ENCODE measurements at places on chromosomes 2 and 18. TPM values are rescaled to one million over a fixed set of nuclear protein-coding genes. Genes with fewer than 3 reads are reported as not detected.

GRCh38 chr2:189858291-189858690 is 74.0 kb downstream of the PMS1 start:
- no peak for DNase-seq

GRCh38 chr2:168649562-168649961 is 152.9 kb upstream of the NOSTRIN start:
- no peak for DNase-seq

GRCh38 chr2:144471305-144472045 is 48.4 kb downstream of the ZEB2 start:
- no peak for DNase-seq

The STAT1 gene
- 44.7 TPM for total RNA-seq

GRCh38 chr2:98743835-98744234 is 12.9 kb upstream of the MGAT4A start:
- no peak for DNase-seq

DNA sequence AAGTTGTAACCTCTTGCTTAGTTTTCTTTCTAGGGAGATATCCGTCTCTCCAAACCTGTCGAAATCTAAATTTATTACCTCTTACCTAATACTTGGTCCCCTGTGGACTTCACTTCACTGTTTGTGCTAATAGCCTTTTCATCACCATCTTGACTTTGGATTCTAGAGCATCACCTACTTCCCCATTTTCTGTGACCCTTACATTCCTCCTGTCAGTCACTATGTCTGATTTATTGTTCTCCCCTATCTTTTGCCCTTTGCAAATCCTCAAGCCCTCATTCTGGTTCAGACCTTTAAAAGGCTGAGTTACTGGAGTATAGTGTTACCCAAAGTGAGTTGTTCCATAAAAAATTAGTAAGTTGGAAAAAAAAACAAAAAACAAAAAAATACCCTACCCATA is 7.5 kb downstream of the MYO1B start:
- no peak for DNase-seq

DNA sequence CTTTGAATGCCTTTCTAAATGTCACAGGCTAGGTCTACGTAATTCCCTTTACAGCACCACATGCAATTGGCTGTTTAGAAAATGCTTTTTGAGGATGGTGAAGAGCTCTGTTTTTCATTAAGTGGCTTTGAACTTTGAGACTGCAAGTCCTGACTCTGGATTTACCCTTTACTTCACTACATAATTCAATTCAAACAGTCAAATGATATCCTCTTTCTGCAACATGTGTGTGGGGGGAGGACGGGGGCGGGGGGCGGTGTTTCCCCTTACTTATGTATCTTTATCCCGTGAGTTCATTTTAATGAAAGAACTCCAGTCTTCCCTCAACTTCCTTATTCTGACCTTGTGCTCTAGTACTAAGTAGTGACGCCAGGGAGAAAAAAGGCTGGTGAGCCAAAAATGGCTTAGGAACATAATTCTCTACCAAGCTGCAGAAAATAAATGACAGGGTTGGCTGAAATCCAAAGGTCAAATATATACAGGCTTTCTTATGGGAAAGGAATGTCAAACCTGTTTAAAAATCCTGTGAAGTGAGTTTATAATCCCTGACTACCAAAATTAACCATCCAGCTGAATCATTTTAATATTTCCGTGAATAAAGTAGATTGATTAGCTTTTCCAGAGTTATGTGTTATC is 119.6 kb downstream of the SLC8A1 start:
- DNase-seq: peak; percentile 13

- DNase-seq: peak; percentile 52
These were observed 158.5 kb downstream of the INSIG2 start for GRCh38 chr2:118246726-118247125.

The STRN gene
- total RNA-seq: 12.1 TPM

GRCh38 chr2:102083393-102083703 is 59.2 kb upstream of the IL1R1 start:
- DNase-seq: no peak

The ADAM17 gene
- total RNA-seq: 34.3 TPM

- no peak for DNase-seq
These were observed 245.7 kb upstream of the REG3G start for GRCh38 chr2:78779761-78780160.

DNA sequence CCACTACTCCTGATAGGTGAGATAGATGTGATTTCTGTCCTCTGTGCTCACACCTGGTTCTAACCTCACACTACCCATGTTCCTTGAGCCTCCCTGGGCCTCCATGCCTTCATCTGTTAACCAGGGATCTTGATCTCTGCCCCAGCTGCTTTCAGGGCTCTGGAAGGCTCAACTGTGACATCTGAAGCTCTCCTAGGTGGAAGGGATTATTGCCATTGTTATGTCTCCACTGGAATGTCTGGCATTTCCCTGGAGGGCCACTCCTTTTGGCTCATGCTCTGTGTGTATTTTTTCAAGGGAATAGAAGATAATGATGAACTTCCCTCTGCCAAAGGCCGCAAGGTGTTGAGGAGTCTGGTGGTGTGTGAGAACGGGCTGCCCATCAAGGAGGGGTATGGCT is 41.2 kb downstream of the PCARE start:
- peak; percentile 66 for DNase-seq

The IL36RN gene
- total RNA-seq: not detected

DNA sequence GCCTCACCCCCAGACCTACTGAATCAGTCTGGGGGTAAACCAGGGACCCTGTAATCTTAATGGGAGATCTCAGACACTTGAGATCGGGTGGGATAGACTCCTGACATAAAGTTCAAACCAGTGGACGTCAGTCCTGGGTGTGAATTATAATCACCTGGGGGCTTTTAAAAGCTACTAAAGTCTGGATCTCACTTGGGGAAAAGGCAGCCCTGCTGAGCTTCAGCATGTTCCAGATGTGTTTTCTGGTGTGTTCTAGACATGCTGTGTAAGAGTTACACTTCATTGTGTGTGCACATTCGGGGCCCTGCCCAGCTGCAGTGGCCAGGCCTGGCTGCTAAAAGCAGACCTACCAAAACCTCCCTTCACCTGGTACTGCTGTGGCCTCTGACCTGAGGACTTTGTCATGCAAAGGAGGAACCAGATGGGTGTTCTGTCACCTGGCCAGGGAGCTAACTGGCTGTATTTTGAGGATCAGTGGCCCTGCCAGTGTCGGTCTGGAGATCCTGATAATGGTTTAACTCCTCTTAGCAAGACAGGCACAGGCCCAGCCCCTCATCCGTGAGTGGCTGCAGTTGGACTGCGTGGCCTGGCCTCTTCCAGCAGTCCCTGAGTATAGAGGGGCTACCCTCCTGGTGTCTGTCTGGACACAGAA is 10.6 kb downstream of the RRM2 start:
- DNase-seq: no peak

- DNase-seq: no peak
These were observed 175.4 kb downstream of the ANAPC1 start for GRCh38 chr2:111708476-111709180.

DNA sequence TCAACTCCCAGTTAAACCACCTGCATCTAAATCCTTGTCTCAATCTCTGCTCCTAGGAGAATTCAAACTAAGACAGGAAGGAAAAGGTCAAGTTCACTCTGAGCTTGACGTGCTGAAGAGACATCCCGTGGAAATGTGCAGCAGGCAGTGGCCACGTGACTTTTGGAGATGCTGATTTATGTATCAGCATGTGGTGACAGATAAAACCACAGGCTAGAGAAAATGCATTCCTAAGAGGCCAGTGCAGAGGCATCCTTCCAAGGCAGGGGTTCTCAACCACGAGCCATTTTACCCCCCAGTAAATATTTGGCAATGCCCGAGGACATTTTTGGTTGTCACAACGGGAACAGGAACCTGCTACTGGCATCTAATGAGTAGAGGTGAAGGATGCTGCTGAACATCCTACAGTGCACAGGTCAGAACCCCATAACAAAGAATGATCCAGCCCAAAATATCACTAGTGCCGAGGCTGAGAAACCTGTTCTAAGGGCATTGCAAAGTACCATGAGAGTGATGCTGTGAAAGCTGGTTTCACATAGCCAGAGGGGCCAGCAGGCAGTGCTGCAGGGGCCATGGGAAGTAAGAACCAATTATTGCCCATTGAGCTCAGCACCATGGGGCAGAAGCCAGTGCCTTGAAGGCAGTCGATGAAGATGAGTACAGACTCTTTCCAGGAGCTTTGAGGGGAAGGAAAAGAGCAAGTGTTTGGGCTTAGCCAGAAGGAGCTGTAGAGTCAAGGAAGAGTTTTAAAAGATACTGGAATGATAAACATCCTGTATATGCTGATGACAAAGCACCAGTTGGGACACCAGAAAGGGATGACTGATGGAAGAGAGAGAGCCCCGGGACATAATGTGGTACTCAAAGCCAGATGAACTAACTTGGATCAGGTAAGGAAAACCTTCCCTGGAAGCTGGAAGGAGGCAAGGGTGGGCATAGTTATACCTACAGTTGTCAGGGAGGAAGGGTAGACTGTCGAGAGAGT is 174.6 kb downstream of the HAUS1 start:
- DNase-seq: peak; percentile 13

The LRRTM1 gene
- total RNA-seq: not detected

The ITGB1BP1 gene
- total RNA-seq: 34.5 TPM

DNA sequence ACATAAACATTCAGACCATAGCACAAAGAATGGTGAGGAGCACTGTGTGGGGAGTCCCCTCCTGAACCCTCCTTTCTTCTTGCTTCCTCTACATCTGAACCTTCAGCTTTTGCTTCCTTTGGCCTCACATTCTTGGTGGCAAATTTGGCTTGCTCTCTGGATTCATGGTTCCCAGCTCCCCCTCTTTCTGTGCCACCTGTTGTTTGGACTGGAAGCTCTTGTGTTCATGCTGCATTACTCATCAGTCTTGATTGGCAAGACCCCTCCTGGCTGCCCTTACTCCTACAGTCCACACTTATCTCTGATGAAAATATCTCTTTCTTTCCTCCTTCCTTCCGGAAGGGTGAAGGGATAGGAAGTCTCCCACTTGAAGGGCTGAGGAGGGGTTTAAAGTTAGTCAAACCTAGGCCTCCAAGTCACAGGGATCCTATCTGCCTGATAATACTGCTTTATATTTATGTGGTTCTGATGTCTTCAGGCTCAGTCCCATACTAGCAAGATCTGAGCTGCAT is 70.0 kb downstream of the MYO3B start:
- DNase-seq: no peak

DNA sequence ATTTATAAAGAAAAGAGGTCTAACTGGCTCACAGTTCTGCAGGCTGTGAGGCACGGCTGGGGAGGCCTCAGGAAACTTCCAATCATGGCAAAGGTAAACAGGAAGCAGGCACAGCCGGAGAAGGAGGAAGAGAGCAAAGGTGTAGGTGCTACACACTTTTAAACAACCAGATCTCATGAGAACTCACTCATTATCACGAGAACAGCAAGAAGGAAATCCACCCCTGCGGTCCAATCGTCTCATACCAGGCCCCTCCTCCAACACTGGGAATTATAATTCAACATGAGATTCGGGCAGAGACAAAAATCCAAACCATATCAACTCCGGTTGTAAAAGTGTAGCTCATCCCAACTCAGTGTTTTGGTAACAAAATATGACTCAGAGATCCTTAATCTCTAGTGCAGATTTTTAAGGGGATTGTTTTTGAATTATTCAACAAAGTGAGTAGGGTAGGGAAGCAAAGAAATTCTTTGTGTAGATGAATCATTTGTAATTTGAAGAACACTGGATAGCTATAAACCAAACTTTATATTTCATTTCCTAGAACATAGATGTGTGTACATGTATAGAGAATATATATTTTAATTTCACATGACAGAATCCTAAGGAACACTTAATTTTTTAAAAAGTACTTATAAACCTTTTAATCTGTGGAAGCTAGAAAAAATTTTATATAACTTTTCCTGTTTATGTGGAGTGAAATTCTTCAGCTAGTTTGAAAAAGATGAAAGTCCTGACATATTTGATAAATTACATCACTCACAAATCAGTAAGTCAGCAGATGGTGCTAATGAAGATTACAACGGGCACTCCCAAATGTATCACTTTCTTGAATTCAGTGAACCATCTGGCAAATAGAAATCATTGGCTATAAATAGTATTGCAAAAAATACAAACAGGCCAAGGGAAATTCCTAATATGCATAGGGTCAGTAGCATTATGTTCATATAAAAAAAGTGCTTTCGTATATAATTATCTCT is 130.1 kb downstream of the OLA1 start:
- peak; percentile 43 for DNase-seq

The CPSF3 gene
- 164 TPM for total RNA-seq

DNA sequence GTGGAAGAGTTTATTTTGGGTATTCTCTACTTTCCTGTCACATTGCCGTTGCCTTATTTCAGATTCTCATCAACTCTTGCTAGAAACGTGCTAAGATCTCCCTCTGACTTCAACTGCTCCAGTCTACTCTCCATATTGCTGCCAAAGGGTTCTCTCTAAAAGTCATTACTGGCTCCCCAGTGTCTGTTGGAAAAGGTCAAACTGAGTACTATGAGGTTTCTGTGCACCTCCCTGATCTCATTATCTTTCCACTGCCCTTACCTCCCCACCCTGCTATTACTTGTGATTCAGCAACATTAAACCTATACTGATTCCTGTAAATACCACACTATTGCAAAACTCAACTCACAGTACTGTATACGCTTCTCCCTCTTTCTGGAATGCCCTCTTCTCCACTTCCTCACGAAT is 1.9 kb upstream of the KRCC1 start:
- no peak for DNase-seq

- no peak for DNase-seq
These were observed 62.6 kb downstream of the METTL4 start for GRCh38 chr18:2508678-2509077.
